Suppressor macrophage treated with lipopolysaccharide for 1 hour (primary cell): ENCODE measurements at places on chromosomes 13 and 19.

DNA sequence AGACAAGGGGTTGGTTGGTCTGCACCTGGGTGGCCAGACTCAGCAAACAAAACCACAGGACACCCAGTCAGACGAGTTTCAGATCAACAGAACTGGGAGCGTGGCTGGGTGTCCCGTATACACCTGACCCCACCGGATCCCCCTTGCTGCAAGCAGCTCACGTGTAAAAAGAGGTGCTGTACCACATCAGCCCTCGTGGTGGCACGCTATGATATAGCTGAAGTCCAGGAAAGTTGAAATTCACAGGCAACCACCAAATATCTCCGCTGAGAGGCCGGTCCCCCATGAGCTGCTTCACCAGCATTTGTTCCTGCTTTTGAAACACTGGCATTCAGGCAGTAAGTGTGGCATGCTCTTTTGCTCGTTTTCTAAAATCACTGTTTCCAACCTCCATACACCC is 92.3 kb downstream of the TUBA3C start:
- DNase-seq = no peak

DNA sequence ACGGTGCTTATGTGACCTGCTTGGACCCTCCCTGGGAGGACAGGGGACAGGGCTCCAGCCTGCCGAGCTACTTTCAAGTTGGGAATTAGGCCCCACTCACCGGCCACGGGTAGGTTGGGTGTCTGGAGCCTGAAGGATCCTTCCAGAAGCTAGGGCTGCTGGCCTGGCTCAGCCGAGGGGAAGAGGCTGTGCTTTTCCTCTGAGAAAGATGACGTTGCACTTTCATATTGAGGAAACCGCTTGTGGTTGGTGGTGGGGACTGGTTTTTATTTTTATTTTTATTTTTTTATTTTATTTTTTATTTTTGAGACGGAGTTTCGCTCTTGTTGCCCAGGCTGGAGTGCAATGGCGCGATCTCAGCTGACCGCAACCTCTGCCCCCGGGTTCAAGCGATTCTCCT is at the start of gene TMEM150B:
TSS of gene TMEM150B (minus strand) at position 170 of the 400 bp plus-strand sequence. CDS start 4,305 bp downstream, outside the sequence.
- DNase-seq = peak; percentile 82

- DNase-seq = no peak
Observed at GRCh38 chr13:99050983-99051488, 73.2 kb upstream of the DOCK9 start.

DNA sequence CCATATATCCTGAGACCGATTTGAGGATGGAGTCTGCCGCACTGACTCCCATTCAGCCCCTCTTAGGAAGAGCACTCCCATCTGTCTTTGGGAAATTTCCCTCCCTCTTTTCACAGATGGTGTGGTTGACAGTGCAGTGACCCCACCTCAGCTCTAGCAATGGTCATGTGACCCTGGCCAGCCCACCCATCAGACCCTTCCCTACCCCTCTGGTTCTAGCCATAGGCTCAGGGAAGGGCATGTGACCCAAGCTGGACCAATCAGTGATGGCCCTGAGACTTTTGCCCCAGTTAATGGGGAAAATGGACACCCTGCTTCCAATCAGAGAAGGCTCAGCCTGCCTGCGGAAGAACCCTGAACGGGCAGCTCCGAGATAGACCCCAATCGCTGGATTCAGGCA is 26.3 kb downstream of the IL12RB1 start:
- no peak for DNase-seq

DNA sequence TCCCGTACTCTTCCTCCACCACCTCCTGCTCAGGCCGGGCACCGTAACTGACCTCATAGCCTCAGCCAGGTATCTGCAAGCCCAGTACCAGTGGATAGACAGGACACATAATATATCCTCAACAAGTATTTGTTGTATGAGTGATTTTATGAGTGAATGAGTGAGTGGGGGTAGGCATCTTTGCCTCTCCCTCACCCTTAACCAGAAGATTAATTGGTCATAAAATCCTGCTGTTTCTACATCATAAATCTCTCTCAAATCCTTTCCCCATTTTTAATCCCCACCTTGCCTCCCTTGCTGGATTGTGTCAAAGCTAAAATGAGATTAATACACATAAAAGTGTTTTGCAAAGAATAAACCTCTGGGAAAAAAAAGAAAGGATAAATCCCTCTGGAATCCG is 44.4 kb upstream of the HMGB1 start:
- no peak for DNase-seq

- DNase-seq = no peak
Observed at GRCh38 chr19:39190768-39191167, 6.0 kb upstream of the NCCRP1 start.

DNA sequence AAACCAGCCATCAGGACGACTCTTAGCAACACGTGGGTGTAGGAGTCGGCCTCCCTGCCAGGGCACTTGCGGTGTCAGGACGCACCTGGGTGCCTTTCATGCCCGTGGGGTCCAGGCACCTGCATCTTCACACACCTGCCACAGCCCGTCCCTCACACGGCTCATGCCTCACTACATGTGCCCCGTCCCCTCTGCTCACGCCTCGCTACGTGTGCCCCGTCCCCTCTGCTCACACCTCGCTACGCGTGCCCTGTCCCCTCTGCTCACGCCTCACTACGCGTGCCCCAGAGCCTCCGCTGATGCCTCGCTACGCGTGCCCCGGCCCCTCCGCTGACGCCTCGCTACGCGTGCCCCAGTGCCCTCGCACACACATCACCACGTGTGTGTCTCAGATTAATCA is 58.0 kb upstream of the F7 start:
- no peak for DNase-seq

DNA sequence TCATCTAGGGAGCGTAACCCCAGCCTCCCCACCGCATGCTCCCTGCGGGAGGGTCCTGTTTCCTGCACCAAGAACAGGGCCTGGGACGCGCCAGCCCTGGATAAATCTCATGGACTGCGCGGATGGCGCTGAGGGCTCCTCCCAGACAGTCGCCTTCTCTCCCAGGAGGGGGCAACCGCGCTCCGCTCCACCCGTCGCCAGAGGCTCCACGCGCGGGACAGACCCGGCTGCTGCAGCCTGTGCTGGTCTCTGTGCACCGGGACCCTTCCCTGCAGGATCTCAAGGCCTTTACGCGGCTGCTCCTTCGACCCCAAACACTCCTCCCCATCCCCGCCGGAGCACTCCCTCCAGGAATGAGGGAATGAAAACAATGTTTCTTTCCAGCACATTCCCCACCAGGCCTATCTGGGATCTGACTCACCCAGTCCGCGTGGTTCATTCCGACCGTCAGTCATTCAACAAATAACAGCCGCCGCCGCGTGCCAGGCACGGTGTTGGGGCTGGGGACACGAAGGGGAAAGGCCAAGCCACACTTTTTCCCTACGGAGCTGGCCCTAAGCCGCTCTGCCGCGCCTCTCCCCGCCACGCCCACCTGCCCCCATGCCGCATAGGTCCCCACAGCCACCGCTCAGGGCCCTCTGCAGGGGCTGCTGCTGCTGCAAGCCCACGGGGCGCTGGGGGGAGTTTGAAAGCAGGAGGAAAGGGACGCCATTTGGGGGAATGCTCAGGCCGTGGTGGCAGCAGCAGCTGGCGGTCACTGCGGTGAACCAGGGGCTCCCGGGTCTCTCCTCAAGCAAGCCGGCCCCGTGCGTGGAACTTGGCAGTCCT is 6.0 kb downstream of the PNMA8B start:
- DNase-seq = peak; percentile 43

DNA sequence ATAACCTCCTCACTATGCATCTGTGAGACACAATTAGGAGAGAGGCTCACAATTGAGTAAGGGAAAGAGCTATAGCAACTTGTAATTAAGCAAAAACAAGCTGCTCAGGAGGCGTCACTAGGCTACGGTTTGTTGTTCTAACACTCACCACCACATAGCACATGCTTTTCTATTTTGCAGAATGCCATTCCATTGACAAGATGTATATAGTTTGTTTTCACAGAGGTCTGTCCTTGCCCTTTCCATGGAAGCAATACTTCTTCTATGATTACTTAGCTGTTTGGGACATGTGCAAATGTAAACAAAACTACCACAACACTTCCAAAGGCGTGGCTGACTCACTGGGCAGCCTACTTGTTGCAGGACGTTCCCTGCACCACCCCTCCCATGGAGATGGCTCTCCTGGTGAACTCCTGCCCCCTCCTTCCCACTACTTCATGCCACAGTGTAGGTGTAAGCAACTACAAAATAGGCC is 33.9 kb upstream of the FAM216B start:
- DNase-seq = no peak
